ENCODE measurements at places on chromosomes 6 and 20.

GRCh38 chr6:148516217-148516616, 173.6 kb downstream of the SASH1 start:
- no peak for DNase-seq

GRCh38 chr6:145787688-145788087, 26.9 kb downstream of the FBXO30 start:
- no peak for DNase-seq

DNA sequence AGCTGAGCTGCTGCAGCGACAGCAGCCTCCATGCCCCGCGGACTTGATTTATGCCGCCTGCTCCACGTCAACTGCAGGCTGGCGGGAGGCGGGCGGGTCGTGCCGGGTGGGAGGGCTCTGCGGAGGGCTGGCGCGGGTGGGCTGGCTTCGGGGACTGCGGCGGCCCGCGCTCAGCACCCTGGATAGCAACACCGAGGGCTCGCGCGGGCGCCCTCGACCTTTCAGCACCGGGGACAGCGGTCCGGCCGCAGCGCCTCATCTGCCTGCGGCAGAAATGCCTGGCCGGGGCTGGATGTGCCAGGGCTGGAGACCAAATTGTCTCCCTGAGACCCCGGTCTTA, 792 bp downstream of the SNAP25 start:
- DNase-seq, result peak; percentile 93

GRCh38 chr6:144895313-144896278, 610.5 kb downstream of the UTRN start:
- DNase-seq, result no peak

DNA sequence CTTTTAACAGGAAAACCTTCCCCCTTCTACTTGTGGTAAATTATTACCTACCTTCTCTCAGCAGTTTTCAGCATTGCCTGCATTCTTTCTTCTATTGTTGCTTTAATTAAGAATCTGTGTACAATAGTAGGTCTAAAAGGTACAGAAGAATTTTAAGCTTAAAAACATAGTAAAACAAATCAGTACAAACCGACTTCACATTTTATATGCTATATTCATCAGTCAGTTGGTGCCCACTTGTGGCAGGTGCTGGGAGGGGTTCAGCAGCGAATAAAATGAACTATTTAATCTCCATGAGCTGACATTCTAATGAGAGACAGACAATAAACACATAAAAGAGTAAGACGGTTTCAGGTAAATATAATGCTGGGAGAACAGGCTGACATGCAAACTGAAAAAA, 73.4 kb upstream of the FBXO30 start:
- DNase-seq, result peak; percentile 24

GRCh38 chr6:166737261-166737660, 110.2 kb upstream of the RPS6KA2 start:
- no peak for DNase-seq

DNA sequence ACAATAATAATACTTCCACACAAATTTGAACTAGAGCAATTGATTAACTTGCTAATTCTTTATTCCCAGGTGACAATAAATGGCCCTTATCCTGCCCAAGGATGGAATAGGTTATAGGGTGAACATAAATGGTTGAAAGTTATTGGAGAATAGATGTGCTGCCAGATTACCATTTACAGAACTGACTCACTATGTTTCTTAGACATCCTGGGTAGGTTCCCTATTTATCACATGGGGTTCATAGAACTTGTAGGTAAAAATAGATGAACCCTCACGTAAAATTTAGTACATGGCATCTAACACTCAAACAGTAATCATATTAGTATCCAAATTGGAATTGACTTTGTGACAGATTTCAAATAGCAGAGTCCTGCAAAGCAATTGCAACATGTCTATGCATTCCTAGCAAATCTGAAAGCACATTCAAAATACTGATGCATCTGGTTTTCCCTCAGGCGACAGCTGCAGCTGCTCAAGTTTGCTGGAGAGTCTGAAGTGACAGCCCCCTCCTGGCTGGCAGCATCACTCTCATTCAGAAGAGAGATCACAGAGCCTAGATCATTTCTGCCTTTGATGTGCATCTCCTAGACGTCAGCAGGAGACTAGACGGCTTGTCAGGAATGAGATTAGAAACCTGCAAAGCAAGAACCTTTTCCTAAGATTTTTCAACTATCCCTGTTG, 80.2 kb upstream of the RNF217 start:
- DNase-seq, result no peak
